Placental pericyte (primary cell): ENCODE measurements at places on chromosomes 6 and 20. TPM values are rescaled to one million over a fixed set of nuclear protein-coding genes. Genes with fewer than 3 reads are reported as not detected.

SEMG1 gene
- total RNA-seq: not detected in 2 replicates

ASIP gene
- total RNA-seq: not detected in 2 replicates

UNC93A gene
- not detected in 2 replicates for total RNA-seq

SOX18 gene
- 0.43 TPM in 1 of 2 replicates, not detected in the other for total RNA-seq

COL19A1 gene
- total RNA-seq: under 0.01 and 1.9 TPM in 2 replicates

PTCHD4 gene
- total RNA-seq: 0.88 and 2.6 TPM in 2 replicates

RGS17 gene
- total RNA-seq: 4.6 and 12.7 TPM in 2 replicates

GPX6 gene
- total RNA-seq: not detected in 2 replicates

TXNDC5 gene
- 408 and 700 TPM in 2 replicates for total RNA-seq

HLA-DQB1 gene
- 0.43 TPM in 1 of 2 replicates, not detected in the other for total RNA-seq

HLA-DPB1 gene
- total RNA-seq: 4.9 TPM in 1 of 2 replicates, not detected in the other

C20orf96 gene
- total RNA-seq: 3.1 and 3.4 TPM in 2 replicates

MROH8 gene
- total RNA-seq: 1.7 and 7.9 TPM in 2 replicates

FAM209B gene
- not detected in 2 replicates for total RNA-seq

RAB44 gene
- total RNA-seq: under 0.01 TPM in 1 of 2 replicates, not detected in the other

ECT2L gene
- total RNA-seq: not detected in 2 replicates

MOG gene
- total RNA-seq: not detected in 2 replicates

STMND1 gene
- total RNA-seq: not detected in 2 replicates

CCDC170 gene
- total RNA-seq: under 0.01 and 1.0 TPM in 2 replicates

DPPA5 gene
- total RNA-seq: not detected in 2 replicates

SPTLC3 gene
- 1.7 and 2.4 TPM in 2 replicates for total RNA-seq

IL17F gene
- not detected in 2 replicates for total RNA-seq

DLL1 gene
- total RNA-seq: 0.22 and 0.86 TPM in 2 replicates

APOM gene
- total RNA-seq: 0.72 and 3.3 TPM in 2 replicates

BPIFB2 gene
- total RNA-seq: not detected in 2 replicates
